ENCODE measurements at places on chromosomes 11 and 22.

GRCh38 chr11:75768909-75769771, 562 bp downstream of the DGAT2 start:
- no peak for DNase-seq

GRCh38 chr11:76263166-76263565, 56.9 kb upstream of the WNT11 start:
- no peak for DNase-seq

GRCh38 chr11:112899235-112900006, 61.8 kb upstream of the NCAM1 start:
- DNase-seq: no peak

DNA sequence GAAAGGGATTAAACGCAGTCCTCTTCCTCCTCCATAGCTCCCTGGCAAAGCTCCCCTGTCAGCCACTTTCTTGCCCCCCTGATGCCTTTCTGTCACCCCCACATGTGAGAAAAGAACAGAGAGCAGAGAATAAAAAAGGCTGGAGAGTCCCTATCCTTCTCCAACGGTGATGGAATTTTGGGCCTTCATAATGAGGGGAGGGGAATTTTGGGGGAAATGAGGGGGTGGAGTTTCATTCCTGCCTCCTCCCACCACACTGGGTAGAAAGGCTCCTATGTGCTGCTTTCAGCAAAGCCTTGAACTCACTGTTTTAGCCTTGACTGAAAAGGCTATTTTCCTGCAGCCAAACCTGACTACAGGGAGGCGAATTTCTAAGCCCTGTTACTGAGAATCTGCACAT, 59.3 kb downstream of the C11orf58 start:
- no peak for DNase-seq

All from activated T-helper 9 cell treated with anti-CD3 and anti-CD28 coated beads, Interleukin-2, amount 50 U/mL, for 16 hours (primary cell).